GM12878 (cell line): ENCODE measurements at places on chromosomes 1 and 21. TPM values are rescaled to one million over a fixed set of nuclear protein-coding genes. Genes with fewer than 3 reads are reported as not detected.

- H3K27me3 ChIP-seq = no peaks in the 10 kb centered on the region
- no peak overlapping the region for H3K27ac ChIP-seq
- peaks cover 9% of the 10 kb centered on the region for H3K4me1 ChIP-seq
- no peak overlapping the region for H3K4me3 ChIP-seq
Measured at GRCh38 chr1:202516434-202516877, 168.0 kb downstream of the PPP1R12B start.

The RIPPLY3 gene
- total RNA-seq = not detected in 2 replicates

The F13B gene
- total RNA-seq = not detected in 2 replicates

- no peak overlapping the region for H3K4me3 ChIP-seq
- no peak for DNase-seq
- no peaks in the 10 kb centered on the region for H3K27me3 ChIP-seq
- no peaks in the 10 kb centered on the region for H3K36me3 ChIP-seq
Measured at GRCh38 chr1:3022976-3023375, 1.7 kb downstream of the ACTRT2 start.

GRCh38 chr21:42518215-42518614 lies 4.6 kb downstream of the SLC37A1 start:
- no peaks in the 10 kb centered on the region for H3K27me3 ChIP-seq
- no peak overlapping the region for H3K4me3 ChIP-seq
- DNase-seq = no peak
- H3K4me1 ChIP-seq = peaks cover 12% of the 10 kb centered on the region
